ENCODE measurements at places on chromosomes 6 and 20.

- DNase-seq = no peak
Observed at GRCh38 chr20:36307412-36308325, 1.5 kb downstream of the DLGAP4 start.

- no peak for DNase-seq
Observed at GRCh38 chr6:47262231-47262630, 47.5 kb downstream of the TNFRSF21 start.

DNA sequence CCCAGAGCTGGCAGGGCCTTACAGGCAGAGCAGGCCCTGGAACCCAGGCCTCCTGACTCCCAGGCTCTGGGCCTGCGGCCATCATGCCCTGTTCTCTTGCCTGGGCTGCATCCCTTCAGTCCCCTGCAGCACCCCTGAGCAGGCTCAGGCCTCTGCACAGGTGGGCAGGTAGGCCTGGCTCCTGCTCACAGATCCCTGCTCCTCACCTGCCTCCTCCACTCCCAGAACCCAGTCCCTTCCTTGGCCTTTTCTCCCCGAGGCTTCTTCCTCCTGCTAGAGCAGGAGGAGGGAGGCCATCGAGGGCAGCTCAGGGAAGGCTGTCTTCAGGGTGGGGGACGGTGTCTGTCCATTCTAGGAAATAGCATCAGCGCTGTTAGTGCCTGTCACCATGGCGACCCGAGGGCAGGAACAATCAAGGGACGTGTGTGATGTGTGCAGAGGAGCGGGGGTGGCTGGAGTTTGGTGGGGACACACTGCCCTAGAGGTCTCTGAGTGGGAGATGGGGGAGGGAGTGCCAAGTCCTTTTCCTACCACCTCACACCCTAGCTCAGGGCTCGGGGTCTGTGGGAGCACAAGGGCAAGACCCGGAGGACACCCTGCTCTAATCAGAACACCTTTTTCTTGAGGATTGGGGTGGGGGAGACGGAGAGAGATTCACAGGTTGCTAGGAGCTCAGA is 26.6 kb downstream of the GLP1R start:
- DNase-seq = no peak

DNA sequence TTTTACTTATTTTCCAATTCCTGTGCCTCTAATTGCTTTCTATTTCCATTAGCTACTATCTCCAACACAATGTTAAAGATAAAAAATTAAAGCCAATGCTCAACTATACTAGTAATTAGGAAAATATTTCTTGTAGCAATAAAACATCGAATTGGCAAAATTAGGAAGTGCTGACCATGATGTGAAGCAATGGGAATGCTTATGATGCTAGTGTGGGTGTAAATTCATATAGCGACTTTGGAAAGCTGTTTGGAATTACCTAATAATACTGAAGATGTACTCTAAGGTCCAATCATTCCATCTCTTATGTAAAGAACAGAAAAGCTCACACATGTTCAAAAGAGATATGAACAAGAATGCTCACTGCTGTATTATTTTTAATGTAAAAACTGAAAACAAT is 78.2 kb downstream of the UBE3D start:
- DNase-seq = no peak

DNA sequence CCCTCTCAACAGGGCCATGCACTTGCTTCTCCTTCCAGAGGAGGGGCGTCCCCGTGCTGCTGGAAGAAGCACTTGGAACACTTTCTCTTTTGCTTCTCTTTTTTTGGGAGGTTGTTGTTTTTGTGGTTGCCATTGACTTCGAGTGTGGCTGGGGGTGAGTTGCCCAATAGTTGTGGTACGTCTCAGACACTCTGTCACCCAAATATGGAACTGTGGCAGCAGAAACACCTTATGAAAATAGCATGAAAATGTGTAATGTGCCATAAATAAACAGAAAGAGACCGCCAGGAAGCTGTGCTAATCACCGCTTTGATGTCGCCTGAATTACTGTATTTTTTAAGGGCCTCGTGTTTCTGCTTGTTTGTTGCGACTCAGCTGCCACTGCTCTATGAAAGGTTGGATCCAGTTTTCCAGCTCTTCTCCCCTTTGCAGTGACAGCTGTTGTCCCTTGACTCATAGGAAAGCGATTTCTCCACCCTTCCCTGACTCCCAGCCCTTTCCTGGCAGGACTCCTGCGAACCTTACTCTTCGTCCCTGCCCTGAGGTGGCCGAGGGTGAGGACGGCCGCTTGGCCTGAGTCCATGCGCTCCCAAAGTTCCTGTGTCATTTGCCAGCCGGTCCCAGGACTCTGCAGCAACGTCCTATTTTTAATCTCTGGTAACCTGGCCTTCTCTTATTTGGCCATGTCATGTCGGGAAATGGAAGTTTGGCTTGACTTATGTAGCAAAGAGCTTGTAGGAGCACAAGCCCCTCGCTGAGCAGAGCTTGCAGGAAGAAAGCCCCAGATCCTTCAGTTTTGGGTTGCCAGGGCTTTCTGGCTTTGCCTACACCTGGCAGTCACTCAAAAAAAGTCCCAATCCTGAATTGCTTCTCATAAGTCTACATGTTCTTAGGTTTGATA is 694.6 kb downstream of the QKI start:
- no peak for DNase-seq

DNA sequence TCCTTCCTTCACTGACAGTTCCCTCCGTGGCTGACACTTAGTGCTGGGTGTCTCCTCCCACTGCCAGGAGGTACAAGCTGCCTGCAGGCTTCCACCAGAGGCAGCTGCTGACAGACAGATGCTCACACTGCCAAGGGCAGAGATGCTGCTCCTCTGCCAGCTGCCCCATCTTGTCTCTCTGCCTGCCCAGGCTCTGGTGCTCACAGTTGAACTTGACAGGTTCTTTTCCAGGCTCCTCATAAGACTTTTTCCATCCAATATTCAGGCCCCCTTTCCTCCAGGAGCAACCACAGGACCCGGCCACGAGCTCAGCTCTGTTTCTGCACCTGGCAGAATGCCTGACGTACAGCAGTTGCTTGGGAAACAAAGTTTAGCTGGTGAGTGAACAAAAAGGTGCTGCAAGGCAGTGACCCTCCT is 79.8 kb downstream of the PSMB1 start:
- no peak for DNase-seq

DNA sequence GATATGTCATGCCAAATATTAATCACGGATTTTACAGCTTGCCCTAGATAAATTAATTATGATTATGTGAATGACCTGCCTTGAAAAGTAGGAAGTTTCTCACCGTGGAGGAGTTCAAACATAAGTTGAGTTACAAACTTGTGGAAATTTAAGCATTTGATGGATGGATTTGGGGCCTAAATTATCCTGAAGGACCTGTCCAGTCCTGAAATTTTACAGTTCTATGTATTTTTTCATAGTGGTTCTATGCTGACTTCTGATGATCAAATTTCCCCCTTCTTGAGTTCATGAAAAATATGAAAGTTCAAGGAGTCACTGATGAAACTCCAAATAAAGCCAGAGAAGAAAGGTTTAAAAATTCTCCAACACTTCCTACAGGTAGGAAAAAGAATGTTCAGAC is 178.6 kb downstream of the SLC35F1 start:
- no peak for DNase-seq

DNA sequence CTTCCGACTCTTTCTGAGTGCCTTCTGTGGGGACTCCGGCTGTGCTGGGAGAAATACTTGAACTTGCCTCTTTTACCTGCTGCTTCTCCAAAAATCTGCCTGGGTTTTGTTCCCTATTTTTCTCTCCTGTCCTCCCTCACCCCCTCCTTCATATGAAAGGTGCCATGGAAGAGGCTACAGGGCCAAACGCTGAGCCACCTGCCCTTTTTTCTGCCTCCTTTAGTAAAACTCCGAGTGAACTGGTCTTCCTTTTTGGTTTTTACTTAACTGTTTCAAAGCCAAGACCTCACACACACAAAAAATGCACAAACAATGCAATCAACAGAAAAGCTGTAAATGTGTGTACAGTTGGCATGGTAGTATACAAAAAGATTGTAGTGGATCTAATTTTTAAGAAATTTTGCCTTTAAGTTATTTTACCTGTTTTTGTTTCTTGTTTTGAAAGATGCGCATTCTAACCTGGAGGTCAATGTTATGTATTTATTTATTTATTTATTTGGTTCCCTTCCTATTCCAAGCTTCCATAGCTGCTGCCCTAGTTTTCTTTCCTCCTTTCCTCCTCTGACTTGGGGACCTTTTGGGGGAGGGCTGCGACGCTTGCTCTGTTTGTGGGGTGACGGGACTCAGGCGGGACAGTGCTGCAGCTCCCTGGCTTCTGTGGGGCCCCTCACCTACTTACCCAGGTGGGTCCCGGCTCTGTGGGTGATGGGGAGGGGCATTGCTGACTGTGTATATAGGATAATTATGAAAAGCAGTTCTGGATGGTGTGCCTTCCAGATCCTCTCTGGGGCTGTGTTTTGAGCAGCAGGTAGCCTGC is 4.8 kb downstream of the PIM1 start:
- DNase-seq = no peak

DNA sequence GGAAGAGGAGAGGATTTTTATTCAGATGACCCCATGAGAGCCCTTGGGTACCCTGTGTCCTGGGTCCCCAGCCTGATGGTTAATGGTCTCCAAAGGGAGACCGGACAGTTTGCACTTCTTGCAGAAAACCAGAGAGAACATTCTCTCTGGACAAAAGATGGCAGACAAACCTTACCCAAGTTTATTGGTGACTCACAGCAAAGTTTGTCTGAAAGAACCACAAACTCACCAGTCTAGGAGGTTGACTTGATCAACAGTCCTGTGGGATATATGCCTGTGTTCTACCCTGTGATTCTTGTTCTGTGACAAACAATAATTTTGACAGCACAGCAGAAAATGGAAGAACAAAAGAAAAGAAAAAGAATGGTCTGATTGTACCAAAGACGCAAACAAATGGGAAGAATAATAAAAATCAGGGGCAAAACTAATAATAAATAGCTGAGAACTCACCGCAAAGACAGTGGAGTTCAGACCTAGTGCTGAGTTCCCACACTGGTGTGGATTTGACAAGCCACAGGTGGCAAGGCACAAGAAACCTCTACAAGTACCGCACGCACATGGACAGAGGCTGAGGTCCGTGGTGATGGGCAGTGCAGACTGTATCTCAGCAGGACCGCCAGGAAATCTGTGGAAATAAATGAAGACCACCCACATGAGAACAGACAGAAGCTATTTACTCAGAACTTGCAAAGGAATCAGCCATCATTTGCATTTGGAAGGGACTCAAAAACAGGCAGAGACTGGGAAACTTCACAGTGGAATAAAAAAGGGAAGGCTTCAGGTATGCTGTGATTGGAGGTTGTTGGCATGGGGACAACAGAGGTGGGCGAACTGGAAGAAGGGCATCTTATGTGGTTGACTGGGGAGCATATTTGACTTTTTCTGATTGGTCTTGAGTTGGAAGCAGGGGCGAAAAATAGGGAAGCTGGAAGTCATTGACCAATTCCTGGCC is 246.3 kb upstream of the RNF24 start:
- DNase-seq = no peak

DNA sequence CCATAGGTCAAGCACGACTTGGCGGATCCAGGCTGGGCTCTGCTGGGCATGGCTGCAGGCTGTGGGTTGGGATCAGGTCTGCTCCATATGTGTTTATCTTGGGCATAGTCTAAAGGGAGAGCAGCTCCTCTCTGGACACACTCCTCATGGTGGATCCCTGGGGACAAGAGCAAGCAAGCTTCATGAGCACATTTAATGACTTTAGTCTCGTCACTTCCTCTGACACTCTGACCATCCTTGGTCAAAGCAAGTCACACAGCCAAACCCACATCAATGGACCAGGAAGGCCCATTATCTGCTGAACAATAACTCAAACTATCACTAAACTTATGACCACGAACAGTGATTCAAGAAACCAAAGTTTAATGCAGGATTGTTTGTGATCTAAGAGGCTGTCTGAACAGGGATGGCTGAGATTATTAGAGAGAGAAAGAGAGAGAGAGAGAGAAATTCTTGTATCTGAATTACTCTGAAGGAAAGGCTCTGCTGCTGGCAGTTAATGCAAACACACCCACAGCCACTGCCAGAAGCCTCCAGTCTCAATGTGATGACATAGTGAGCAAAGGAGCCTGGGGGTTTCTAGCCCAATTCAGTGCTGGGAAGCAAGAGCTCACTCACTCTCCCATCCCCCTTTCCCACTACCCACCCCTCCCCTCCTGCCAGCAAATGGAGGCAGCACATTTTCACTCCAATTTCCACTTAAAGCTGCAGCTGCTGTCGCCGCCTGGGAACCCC is 490.2 kb upstream of the SULF2 start:
- DNase-seq = no peak

DNA sequence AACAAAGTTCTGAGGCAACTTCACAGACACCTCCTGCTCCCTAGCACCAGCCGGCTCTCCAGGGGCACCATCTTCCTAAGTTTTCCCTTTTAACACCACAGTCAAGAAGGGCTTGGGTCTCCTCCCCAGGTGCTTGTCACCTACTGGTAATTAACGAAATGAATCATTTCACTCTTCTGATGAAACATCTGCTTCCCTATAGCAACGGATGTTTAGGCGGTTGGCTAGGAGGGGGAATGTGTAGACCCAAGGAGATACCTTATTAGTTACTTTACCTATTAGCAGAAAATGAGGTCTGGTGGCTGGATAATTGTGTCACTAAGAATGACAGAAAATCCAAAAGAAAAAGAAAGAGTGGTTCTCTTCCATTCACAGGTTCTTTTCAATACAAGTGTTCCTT is 46.3 kb upstream of the FABP7 start:
- DNase-seq = no peak

GRCh38 chr6:159832946-159833345 is 32.9 kb downstream of the PNLDC1 start:
- no peak for DNase-seq

GRCh38 chr20:23644164-23644563 is 6.4 kb upstream of the CST3 start:
- no peak for DNase-seq

DNA sequence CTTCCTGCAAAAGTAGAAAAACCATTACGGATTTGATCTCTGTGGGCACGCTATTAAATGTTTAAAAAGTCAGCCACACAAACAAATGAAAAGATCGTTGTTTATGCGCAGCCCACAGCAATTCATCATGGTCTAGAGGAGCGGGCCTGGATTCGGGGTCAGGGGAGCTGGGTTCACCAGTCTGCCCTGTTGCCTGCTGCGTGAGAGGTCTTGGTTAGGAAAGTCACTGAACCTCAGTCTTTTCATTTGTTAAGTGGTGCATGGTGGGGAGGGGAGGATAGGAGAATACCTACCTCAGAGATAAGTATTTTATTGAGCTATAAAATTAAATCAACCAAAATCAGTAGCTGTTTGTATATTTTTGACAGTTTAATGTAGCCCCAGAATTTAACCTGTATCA is 47.3 kb upstream of the FYN start:
- no peak for DNase-seq

- no peak for DNase-seq
Observed at GRCh38 chr6:138654715-138655634, 118.6 kb upstream of the CCDC28A start.

- DNase-seq = no peak
Observed at GRCh38 chr20:54792688-54793087, 317.3 kb downstream of the DOK5 start.

DNA sequence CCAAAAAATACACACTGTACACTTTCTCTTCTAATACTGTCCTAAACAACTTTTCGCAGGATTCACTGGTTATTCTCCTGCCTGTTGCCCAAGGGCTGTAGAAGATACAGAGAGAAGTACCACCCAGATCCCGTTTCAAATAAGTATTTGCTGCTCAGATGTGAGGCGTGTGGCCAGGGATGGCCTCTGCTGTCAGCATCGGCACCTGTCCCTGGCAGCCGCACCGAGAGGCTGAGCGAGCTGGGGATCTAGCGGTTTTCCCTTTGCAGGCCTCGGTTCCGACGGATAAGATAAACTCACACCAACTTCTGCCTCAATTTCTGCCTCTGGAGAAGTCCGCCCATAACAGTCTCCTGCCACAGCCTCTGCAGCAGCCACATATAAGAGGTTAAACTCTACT is 685.2 kb upstream of the AGPAT4 start:
- no peak for DNase-seq

- no peak for DNase-seq
Observed at GRCh38 chr20:4111440-4112411, 96.4 kb upstream of the RNF24 start.
